Activated CD8-positive, alpha-beta memory T cell treated with anti-CD3 and anti-CD28 coated beads, Interleukin-2, amount 50 U/mL, for 4 hours (primary cell): ENCODE measurements at places on chromosomes 6 and 20.

DNA sequence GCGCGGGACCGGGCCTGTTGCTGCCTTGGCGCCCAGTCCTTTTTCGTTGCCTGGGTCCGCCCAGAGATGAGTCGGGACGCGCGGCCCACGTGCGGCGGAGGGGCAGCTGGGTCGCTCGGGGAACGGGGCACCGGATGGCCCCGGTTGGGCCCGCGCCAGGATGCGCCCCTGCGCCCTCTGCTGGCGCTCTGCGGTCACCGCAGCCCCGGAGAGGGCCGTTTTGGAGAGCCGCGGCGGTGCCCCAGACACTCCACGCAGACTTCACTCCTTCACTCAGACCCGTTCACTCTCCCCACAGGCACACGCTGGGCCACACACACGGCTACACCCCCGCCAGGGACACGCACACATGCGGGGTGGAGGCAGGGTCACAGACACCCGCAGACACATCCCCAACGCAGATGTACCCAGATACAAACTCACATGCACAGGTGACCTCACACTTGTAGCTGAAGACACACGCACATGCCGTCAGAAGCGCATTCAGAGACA, 38.8 kb downstream of the SRC start:
- peak; percentile 85 for DNase-seq

DNA sequence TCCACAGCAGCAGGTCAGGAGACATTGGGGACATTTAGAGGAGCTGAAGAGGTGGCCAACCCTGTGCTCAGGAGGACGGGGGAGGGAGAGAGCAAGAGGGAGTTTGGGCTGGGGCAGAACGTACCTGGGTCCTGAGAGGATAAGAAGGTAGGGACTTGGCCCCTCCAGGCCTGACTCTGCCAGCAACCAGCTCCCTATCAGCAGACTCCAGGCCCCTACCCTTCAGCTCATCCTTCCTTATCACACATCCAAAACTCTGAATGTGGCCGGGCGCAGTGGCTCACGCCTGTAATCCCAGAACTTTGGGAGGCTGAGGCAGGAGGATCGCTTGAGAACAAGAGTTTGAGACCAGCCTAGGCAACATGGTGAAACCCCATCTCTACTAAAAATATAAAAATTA, 5.0 kb downstream of the STMN3 start:
- no peak for DNase-seq

- DNase-seq, result no peak
These were observed 89.2 kb upstream of the BCLAF1 start for GRCh38 chr6:136378888-136379287.

DNA sequence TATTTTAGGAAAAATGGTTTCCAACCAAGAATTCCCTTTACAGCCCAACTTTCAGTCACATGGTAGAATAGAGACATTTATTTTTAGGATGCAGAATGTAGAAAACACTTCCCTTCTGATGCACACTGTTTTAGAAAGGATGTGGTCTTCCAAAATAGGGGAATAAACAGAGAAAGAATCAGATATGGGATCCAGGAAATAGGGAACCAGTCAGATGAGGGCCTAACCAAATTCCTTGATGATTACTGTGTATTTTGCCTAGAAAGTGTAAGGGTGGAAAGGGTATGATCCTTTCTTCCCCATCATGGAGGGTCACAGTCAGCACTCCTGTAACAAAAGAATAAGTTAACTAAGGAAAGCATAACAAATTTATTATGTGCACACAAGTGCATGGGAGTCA, 27.4 kb downstream of the SLX4IP start:
- no peak for DNase-seq

- no peak for DNase-seq
These were observed 38.9 kb upstream of the KCNK5 start for GRCh38 chr6:39268171-39268570.
